Stimulated activated CD4-positive, alpha-beta T cell treated with anti-CD3 and anti-CD28 coated beads, Interleukin-4, amount 100 ng/mL, for 24 hours (primary cell): ENCODE measurements at places on chromosomes 2 and 18.

- no peak for DNase-seq
Observed at GRCh38 chr2:171512014-171512413, 10.3 kb upstream of the CYBRD1 start.

- no peak for DNase-seq
Observed at GRCh38 chr18:21777814-21778213, 37.2 kb downstream of the MIB1 start.

DNA sequence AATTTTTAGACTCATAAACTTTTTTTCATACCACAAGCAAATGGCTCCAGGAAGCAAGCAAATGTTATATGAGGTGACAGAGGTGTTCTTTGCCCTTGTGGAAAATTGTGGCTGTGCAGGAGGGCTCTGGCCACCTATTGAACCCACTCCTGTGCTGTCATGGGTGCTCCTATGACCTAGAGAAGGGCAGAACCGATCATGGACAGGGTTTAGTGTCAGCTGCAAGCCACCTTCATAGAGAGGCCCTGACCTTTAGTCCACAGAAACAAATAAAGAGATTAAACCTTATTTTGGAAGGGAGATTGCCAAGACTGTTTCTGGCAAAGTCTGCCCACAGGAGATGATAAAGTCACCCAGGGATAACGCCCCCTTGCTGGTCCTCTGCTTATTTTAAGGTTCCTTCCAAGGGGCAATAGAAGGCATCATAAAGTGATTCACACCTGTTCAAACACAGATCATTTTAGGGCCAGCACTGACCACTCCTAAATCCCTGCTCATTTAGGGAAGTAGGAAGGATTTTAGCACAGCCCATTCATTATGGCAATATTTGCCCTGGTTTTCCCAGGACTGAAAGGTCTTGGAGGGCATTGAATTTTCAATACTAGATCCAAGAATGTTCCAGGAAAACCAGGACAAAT is 26.1 kb upstream of the STAT4 start:
- DNase-seq, result no peak

GRCh38 chr18:22977847-22978701 is 44.9 kb downstream of the RBBP8 start:
- no peak for DNase-seq

- DNase-seq, result no peak
Observed at GRCh38 chr2:61660511-61661388, 122.6 kb upstream of the XPO1 start.

GRCh38 chr2:173571021-173571821 is 216.5 kb downstream of the CDCA7 start:
- DNase-seq, result no peak

- DNase-seq, result no peak
Observed at GRCh38 chr2:165920748-165921147, 32.8 kb downstream of the TTC21B start.

- peak; percentile 53 for DNase-seq
Observed at GRCh38 chr18:63199743-63200241, 119.8 kb downstream of the BCL2 start.

DNA sequence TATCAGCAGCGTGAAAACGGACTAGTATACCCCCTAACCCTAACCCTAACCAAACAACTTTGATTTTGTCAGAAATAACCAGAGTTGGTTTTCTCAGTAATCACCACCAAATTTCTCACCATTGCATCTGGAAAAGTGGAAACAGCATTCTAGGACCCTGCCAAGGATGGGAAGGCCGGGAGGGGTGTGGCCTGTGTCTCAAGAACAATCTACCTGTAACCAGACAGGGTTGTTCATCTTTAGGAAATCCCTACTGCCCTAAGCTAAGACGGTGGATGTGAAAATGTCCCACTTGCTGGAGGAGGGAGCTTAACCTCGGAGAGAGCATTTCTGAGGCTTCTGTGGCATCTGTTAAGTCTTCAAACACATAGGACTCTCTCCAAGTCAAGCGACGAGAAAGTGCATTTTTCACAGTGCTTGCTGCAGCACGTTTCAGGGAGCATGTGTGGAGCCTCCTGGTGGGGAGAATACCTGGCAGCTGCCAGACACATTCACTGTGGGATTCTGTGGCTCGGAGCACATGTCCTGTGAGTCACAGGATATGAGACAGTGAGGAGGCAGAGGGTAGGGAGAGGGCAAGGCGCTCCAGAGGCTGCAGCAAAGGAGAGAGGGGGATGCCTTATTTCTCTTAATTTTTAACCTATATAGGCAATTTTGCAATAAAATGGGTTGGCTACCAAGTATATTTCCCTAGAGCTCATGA is 207.5 kb downstream of the SPP2 start:
- peak; percentile 29 for DNase-seq

GRCh38 chr18:57210107-57210715 is 63.3 kb downstream of the BOD1L2 start:
- no peak for DNase-seq

DNA sequence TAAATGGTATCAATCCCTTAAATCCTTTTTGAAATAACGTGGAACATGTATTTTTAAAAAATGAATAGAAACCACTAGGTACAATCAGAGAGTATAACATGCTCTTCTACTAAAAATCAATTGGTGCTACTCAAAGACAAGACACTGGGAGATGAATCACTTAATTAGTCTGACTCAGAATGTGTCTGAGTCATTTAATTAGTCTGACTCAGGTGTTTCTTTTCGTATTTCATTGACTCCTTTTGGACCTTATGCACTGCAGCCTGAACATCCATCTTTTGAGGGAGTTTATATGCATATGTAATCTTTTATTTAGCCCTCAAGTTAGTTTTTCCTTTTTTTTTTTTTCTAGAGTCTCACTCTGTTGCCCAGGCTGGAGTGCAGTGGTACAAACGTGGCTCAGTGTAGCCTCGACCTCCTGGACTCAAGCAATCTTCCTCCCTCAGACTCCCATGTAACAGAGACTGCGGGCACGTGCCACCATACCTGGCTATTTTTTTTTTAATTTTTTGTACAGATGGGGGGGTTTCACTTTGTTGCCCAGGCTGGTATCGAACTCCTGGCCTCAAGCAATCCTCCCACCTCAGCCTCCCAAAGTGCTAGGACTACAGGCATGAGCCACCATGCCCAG is 26.5 kb downstream of the PPP4R3B start:
- no peak for DNase-seq

- no peak for DNase-seq
Observed at GRCh38 chr2:119888680-119889079, 124.2 kb upstream of the EPB41L5 start.

DNA sequence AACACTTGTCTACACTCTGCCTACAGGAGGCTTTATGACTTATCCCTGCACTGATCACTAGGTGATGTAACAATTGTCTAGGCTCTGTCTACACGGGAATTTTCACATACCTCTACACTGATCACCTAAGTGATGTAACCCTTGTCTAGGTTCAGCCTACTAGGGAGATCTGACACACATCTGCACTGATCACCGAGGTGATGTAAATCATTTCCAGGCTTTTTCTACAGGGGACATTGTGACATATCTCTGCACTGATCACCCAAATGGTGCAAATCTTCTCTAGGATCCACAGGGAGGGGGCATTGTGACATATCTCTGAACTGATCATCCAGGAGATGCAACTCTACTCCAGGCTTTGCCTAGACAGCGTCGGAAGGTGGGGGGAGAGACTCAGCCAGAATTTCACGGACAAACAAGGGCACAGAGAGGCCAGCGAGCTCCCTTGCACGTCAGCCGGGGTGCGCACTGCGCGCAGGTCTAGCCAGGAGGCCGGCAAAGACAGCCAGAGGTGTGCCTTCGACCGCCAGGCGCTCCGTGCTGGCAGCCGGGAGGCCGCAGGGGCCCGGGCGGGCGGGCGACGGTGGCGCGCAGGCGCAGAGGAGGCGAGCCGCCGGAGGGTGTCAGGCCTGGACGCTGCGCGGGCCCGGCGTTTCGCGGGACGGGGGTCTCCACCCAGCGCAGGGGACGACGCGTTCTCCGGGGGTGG is 46.9 kb upstream of the USP14 start:
- peak; percentile 59 for DNase-seq

- no peak for DNase-seq
Observed at GRCh38 chr2:69827796-69828540, 1.5 kb upstream of the GMCL1 start.

GRCh38 chr2:149040451-149040850 is 2.0 kb downstream of the LYPD6B start:
- DNase-seq, result peak; percentile 48

- DNase-seq, result no peak
Observed at GRCh38 chr2:127810156-127810618, 784 bp downstream of the WDR33 start.

DNA sequence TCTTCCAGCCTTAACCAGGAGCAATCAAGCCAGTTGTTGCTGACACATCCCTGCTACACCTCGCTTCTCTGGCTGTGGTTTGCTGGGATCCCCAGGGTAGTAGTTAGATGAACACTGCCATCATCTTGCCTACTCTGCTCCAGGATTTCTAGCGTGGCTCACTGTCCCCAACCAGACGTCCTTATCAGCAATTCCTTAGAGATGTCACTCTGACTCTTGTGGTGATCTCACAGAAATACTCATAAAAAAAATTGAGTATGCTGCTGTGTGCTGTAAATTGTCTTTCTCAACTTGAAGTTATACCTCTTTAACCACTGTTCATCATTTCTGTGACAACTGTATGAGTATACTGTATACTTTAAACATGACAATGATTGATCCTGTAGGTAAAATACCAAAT is 63.2 kb downstream of the PLCL1 start:
- no peak for DNase-seq

- no peak for DNase-seq
Observed at GRCh38 chr2:144948205-144948855, 428.4 kb upstream of the ZEB2 start.

DNA sequence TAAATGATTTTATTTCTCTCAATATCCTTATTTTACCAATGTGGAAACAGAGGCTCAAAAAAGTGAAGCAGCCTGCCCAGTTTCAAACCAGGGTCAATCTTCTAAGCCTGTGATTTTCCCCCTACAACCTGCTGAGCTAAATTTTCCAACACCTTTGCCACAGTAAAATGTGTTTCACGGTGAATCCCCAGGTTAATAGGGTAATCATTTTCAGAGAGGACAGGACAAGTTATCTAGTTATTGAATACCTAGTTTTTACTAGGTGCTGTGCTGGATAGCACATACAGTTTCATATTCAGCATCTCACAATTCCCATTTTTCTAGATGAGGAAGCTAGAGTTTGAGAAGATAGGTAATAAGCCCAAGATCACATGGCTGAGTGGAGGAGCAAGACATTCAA is 236.6 kb downstream of the PTH2R start:
- DNase-seq, result no peak

DNA sequence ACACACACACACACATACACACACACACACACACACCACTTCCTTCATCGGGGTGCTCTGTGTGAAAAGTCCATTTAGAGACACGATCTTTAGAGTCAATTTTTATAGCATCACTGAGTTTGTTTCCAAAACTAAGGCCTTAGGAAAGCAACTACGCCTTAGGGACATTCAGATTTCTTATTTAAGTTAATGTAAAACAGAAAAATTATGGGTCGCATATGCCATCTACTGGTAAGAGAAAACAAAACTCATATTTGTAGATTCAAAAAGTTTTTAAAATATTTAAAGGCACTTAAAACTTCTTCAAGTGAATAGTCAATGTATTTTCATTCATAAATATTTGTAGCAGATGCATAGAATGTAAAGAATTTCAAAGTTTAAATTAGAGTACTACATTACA is 166.2 kb downstream of the ATAD2B start:
- DNase-seq, result no peak

- no peak for DNase-seq
Observed at GRCh38 chr18:21361307-21361880, 119.4 kb downstream of the GREB1L start.

- no peak for DNase-seq
Observed at GRCh38 chr2:57890464-57890863, 156.1 kb upstream of the VRK2 start.

- no peak for DNase-seq
Observed at GRCh38 chr2:211258646-211259335, 702.4 kb downstream of the CPS1 start.

DNA sequence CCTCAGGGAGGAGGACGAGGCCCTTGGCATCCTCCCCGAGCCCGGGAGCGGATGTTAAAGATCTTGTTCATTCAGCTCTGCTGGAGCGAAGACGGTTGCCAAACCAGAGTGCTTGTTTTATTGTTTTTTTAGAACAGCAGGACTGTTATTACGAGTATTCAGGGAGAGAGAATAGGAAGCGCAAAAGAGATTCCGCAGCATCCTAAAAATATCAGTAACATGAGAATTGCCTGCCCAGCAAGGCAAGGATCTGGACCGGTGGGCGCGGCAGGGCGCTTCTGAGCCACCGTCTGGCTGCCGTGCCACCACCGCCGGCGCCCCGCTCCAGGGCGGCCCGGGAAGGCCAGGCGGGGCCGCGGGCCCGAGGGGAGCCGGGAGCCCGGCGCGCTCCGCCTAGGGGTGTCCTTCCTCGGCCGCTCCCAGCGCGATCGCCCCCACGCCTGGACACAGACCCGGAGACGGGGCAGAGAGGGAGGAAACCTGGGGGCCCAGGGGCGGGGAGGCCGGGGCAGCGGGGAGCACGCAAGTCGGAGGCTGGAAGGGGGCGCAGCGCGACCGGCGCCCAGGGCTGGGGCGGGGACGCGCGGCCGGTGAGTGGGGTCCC is 843 bp downstream of the CYS1 start:
- no peak for DNase-seq

DNA sequence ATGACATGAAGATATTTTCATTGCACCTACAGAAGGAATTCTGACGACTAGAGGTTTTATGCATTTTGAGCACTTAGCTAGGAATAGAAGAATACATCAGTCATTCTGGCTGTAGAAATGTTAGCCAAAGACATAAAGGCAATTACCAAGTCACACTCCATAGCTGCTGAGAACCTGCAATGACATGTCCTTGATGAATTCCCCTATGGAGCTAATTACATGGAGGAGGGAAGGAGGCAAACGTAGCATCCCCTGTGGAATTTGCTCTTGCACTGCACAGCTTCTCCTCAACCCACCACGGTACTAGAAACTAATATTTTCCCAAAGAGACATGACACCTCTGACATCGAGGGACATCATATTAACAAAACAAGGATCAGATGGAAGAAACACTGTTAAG is 174.0 kb upstream of the SESTD1 start:
- DNase-seq, result no peak

- DNase-seq, result no peak
Observed at GRCh38 chr2:98541489-98541888, 66.8 kb downstream of the COA5 start.

GRCh38 chr18:76492669-76493212 is 2.3 kb downstream of the ZNF516 start:
- peak; percentile 99 for DNase-seq

- no peak for DNase-seq
Observed at GRCh38 chr2:160984426-160985077, 175.7 kb upstream of the TANK start.

DNA sequence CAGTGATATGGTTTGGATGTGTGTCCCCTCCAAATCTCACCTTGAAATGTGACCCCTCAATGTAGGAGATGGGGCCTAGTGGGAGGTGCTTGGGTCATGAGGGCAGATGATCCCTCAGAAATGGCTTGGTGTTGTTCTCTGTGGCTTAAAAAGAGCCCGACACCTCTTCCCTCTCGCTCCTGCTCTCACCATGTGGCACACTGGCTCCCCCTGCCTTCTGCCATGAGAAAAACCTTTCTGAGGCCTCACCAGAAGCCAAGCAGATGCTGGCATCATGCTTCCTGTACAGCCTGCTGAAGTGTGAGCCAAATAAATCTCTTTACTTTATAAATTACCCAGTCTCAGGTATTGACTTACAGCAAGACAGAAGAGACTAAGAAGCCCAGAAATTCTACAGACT is 357.1 kb downstream of the NRXN1 start:
- DNase-seq, result no peak

GRCh38 chr2:239241431-239241960 is 159.3 kb downstream of the HDAC4 start:
- DNase-seq, result no peak

GRCh38 chr2:239756031-239756789 is 268.9 kb downstream of the NDUFA10 start:
- DNase-seq, result no peak
